ENCODE measurements at places on chromosomes 16 and 17.

- no peak for DNase-seq
These were observed 39.9 kb downstream of the IQCK start for GRCh38 chr16:19757762-19758595.

GRCh38 chr17:65741710-65742109, 180.3 kb upstream of the AXIN2 start:
- DNase-seq: no peak

DNA sequence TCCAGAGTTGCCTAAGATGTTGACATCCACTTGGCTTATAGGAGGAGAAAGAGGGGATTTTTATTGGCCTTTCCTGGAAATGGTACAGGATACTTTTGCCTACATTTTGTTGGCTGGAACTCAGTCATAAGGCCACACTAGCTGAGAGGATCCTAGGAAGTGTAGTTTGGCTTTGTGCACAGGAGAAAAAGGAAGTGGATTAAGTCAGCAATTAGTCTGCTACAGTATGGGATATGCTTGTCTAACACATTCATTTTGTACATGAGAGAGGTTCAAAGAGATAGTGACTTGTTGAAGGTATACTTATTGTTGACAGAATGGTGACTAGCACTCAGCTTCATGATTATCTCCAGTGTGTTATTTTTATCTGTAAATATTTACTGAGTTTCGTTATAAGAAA, 10.3 kb downstream of the UTP18 start:
- no peak for DNase-seq

DNA sequence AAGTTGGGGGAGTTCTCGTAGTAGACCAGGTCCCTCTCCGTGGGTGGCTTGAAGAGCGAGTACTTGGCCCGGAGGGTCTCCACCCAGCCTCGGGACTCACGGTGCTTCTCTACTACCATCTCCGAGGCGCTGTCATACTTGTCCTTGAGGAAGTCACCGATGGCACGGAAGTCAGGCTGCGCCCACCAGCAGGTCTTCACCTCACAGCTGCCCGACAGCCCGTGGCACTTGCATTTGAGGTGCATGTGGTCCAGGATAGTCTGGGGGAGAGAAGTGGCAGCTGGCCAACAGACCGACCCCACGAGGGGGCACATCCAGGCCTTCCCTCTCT, 50.0 kb downstream of the WNT3 start:
- no peak for DNase-seq

DNA sequence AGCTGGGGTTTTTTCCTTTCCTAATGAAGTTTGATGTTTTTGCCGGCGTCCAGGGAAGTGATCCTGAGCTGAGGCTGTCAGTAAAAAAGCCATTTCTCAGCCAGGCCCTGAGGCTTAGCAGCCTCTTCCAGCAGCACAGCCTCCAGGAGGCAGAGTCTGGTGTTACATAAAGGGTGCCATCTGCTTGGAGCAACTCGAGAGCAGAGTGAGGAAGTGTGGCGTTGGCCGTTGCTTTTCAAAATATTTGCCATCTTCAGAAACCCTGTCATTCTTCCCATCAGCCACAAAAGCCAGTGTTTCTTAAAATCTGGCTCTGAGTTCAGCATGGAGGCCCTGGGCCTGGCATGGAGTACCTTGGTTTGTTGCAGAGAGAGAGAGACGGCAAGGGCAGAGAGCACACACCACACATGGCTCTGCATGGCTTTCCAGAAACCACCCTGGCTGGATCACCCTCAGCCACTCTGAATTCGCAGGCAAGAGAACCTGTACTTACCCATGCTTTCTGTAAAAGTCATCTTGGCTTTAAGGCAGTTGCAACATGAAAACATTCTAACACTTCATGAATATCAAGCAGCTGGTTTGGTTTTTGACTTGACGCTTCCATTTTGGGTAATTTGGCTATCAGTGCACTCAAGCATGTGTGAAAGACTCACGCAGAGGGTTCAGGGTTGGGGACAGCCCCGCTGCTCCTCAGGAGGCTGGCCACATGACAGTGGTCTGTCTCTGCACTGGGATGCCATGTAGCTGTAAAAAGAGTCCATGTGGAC, 21.0 kb downstream of the PMM2 start:
- DNase-seq: no peak

DNA sequence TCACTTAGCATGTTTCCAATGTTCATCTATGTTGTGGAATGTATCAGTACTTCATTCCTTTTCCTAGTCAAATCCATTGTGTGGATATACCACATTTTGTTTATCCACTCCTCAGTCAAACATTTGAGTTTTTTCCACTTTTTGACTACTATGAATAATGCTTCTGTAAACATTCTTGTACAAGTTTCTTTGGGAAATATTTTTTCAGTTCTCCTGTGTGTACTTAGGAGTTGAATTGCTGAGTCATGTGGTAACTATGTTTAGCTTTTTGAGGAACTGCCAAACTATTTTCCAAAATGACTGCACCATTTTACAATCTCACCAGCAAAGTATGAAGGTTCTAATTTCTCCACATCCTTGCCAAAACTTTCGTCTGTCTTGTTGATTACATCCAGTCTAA, 223.7 kb upstream of the AXIN2 start:
- DNase-seq: peak; percentile 90

Measured in kidney glomerular epithelial cell (primary cell).